ENCODE measurements at places on chromosomes 3 and 15.

DNA sequence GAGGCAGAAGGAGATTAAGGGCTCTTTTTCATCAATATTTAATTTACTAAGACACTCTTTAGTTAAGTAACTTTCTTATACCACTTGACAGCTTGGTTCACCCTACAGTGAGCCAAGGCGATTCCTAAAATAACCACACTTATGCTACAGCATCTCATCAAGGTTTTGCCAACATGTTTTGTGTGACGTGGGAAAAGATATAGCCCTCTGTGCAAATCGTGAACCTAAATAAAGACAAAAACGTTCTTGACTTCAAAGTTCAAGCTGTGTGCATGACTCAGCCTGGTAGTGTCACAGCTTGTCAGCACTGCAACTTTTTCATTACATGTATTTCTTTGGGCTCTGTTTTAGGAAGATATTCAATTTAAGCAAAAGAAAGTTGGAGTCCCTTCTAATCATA is 297.0 kb upstream of the EPHA3 start:
- DNase-seq: no peak

DNA sequence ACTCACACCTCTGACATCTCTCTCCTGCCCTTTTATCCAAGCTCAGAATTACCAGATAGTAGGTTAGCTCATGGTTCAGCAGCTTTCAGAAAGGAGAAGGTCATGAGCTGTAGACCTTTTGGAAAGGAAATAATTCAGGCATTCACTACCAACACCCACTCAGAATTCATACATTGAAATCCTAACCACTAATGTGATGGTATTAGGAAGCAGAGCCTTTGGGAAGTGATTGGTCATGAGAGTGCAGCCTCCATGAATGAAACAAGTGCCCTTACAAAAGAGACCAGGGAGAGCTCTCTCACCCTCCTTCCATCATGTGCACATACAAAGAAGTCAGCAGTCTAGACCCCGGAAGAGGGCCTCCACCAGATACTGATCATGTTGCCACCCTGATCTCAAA is 315.8 kb upstream of the CCDC54 start:
- no peak for DNase-seq

DNA sequence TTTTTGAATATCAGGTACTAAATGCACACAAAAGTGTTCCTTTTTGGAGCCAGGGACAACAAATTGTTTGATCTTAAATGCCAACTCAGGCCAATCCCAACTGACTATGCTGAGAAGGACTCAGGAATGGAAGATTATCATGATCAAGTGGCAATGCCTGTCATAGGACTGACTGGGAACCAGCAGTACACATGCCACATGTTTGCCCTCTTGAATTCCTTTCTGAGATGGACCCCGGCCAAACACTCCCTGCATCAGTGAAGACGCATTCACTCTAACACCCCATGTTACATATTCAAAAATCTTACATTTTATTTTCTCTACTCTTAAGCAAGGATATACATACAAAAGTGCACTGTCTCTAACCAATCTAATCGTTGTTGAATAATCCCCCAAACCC is 36.1 kb downstream of the CLDN18 start:
- no peak for DNase-seq

GRCh38 chr15:47258521-47258920 is 458.8 kb upstream of the SEMA6D start:
- DNase-seq: no peak

DNA sequence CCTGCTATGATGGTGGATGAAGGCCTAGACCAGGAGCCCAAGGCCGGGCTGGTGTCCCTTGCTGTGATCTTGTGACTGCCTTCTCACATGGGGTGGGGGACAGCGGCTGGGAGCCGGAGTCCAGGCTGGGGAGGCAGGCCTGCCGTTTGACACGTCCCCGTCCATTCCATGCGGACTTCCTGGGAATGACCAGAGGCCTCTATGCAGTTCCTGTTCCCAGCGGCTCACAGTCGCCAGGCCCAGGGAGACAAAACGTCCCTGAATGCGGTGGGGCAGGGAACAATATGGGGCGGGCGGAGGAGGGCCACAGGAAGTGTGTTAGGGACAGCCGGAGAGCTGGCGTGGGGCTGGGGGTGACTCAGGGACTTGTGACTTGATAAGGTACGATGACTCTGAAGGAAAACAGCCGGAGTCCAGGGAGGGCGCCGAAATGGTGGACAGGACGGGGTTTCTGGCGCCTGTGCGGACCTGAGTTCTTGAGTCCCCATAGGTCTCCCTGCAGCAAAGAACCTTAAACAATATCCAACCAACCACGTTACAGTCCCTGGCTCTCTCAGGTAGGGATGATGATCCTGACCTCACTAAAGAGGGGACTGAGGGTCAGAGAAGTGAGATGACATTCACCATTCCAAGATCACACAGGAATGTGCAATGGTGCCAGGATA is 40.5 kb upstream of the SMAD6 start:
- no peak for DNase-seq

DNA sequence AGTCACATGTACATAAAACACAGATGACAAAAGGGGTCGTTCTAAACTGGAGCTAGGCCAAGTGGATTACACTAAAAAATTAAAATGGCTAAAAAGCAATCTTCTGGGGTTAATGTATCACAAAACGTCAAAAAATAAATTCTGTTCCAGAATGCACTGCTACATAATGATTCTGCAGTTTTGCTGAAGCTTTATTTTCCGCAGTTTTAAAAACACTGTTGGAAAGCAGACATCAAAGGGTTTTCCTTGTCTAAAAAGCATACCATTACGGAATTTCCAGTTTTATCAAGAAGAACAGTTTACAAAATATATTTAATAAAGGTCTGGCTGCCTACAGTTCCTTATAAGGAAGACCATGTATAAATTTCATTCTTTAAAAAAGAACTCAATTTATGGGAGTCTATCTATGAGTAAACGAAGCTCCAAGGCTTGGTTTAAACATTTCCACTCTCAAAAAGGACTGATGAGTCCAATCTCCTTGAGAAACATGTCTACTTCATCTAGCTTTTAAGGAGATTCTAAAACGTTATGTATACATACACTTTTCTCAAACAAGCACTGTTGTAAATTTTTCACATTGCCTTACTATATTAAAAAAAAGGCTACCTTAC is 1.3 kb downstream of the DMXL2 start:
- no peak for DNase-seq

DNA sequence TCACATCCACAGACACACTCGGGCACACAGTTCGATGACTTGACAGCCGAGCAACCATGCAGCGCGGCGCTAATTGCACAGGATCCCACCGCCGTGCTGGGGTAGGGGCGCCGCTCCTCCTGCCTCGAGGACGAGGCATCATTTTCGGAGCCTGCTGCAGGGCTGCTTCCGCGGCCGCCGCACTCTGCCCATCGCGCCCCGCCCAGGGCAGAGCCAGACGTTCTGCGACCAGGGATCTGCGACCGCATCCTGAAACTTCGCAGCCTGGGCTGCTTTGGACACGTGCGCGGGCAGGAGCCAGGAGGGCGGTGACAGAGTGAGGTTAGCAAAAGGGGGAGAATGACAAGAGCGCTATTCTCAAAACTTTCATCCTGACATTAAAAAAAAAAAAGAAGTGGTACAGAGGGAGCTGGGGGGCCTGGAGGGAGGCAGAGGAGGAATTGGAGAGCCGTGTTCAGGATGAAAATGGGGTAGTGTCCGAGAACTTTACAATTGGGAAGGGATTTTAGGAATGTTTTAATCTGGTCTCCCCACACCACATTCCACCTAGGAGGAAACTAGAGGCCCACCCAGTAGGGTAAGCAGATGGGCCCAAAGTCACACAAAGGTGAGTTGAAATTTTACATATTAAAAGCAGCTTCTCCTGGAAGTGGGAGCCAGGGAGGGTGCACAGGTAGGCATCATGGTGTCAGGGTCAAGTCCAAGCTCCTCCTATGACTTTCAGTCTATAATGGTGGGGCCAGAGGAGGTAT is 15.9 kb downstream of the IGDCC3 start:
- no peak for DNase-seq

DNA sequence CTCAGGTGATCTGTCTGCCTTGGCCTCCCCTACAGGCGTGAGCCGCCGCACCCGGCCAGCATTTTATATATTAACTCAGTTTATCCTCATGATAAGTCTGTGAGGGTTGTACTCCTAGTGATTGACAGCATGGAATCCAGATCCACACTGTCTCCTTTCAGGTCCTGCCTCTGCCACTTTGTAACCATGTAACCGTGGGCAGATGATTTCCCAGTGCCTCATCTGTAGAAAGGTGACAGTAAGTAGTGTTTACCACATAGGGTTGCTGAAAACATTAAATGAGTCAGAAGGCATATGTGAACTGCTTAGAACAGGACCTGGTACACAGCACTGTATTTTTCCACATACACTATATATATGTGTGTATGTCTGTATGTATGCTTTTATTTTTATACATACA is 2.4 kb downstream of the FYTTD1 start:
- no peak for DNase-seq

DNA sequence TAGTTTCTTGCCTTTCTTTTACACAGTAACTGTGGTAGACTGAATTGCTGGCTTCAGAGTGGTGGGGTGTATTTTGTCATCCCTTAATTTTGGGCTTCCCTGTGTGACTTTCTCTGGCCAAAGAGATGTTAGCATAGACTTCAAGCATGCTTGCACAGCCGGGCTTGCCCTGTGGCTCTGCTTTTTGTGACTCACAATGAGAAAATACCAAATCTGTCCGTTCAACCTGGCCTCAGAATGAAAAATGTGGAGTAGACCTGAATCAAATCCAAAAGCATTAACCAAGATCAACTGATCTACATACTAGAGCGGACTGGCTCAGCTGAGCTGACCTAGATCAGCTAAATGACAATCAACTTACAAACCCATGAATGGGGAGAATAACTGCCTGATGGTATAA is 51.4 kb downstream of the PLAAT1 start:
- no peak for DNase-seq

DNA sequence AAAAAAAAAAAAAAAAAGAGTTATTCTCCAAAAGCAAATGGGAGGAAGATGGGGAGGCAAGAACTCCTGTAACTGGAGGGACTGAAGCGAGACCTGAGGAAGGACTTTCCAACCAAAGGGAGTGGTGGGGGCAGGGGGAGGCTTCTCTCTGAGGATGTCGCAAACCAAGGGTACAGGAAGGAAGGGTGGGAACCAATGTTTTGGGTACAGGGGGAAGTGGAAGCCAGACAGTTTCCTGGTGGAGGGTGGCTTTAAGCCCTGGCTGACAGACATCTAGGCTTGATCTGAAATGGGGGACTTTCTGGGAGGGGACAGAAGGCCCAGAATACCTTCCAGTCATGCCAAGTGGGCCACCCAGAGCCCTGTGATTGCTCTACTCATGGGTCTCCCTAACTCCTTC is 27.0 kb downstream of the VIPR1 start:
- DNase-seq: no peak

- no peak for DNase-seq
These were observed 40.8 kb downstream of the MGLL start for GRCh38 chr3:127781411-127782001.

DNA sequence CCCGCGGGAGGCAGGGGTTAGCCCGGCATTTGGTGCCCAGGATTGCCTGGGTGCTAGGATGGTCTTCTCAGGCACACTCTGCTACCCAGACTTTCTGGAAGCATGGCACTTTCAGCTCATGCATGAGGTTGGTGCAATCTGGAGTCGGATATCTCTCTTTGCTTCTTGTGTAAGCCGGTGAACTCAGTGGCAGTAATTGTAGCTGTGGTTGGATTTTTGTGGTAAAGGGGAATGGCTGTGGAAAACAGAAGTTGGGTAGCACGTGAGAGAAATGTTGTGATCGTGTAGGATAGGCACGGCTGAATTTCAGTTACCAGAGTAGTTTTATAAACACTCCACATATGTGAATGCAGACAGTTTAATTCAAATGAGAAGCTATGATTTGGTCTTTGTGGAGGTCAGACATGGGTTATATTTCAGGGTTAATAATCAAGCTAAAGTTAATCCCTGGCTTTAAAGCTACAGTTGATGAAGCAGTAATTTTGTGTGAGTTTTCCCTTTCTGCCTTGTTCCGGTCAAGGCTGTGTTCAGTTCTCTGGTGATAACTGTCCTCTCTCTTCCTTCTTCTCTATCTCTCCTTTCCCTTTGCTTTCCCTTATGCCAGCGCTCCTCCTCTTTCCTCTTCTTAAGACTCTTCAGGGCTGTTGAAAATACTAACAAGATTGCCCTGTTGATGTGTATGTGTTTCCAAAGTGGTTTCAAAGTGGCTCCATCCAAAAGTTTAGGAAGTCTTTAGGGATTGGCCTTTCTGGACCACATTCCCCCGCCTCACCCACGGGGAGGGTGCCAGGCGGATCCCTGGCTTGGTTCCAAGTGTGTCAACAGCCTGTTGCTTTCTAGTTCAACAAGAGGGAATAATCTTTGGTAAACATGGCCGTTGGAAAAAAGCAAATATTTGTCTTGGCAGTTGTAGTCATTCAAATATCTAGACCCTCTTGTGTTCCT is 404.6 kb upstream of the C2CD4B start:
- DNase-seq: no peak

DNA sequence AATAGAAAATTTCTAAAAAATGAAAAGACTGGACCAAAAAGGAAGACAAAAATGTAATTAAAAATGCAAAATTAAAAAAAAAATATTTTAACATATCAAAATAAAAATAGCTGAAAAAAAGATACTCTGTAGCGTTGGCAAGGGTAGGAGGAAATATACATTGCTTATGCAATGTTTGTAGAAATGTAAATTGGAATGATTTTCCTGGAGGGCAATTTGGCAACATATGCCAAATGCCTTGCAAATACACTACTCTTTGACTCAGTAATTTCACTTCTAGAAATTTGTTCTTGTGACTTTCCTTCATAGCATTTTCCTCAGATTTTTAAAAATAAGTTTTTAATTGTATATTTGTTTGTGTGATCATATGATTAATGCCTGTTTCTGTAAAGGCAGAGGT is 296.6 kb downstream of the ZNF621 start:
- DNase-seq: no peak

GRCh38 chr3:148757238-148758215 is 59.8 kb downstream of the AGTR1 start:
- no peak for DNase-seq

DNA sequence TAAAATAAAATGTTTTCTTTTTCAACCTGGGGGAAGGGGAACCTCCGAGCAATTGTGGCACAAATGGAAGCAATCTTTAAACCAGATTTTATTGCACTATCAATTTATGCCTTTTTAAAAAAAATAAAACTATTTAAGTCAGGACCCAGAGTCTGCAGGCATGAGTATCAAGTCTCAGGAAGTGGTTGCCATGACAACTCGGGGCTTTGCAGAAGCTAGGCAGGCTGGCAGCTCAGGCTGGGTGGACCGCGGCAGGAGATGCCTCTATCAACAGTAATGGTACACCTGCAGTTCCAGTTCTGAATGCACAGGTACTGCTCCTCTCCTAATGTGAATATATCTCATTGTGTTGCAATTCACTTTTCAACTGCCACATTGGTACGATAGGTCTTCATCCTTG is 447.7 kb downstream of the GABRG3 start:
- DNase-seq: no peak

- no peak for DNase-seq
These were observed 84.7 kb upstream of the PPIB start for GRCh38 chr15:64247535-64247905.

GRCh38 chr15:97998307-97999071 is 38.0 kb downstream of the ARRDC4 start:
- no peak for DNase-seq

- DNase-seq: no peak
These were observed 11.8 kb downstream of the SHQ1 start for GRCh38 chr3:72836416-72836815.

Data from activated CD4-positive, alpha-beta T cell treated with anti-CD3 and anti-CD28 coated beads, Interleukin-2, amount 50 U/mL, for 48 hours (primary cell).